ENCODE measurements at places on chromosomes 6 and 20.
A peak's percentile ranks its signal among the peaks of the same experiment; 100 is the strongest.

DNA sequence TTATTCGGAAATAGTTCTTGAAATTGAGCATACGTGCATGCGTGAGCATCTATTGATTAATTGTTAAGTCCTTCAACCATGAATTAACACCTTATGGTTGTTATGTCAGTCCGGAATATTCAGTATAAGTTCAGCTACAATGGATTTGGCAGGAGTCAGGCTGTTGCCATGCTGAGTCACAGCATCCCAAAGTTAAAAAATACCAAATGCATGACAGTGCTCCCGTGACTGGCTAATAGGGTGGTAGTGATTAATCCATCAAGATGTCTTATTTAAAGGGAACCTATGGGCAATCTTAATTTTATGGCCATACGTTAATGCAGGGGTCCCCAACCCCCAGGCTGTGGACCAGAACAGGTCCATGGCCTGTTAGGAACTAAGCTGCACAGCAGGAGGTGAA lies 10.5 kb downstream of the RAE1 start:
- peak; percentile 54 for DNase-seq

DNA sequence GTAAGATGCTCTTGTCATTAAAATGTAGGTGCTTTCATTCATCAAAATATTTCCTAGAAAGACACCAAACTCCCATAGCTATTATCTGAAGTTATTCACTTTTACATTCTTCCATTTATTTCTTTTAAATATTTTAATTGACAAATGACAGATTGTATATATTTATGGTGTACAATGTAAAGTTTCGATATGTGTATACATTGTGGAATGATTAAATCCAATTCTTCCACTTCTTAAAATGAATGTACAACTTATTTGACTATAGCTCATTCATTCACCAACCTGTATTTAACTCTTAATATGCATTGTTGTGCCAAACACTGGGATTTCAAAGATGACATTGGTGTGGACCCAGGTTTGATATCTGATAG lies 41.0 kb downstream of the CCN2 start:
- DNase-seq: no peak

GRCh38 chr6:19865178-19865577 lies 28.0 kb downstream of the ID4 start:
- no peak for DNase-seq

DNA sequence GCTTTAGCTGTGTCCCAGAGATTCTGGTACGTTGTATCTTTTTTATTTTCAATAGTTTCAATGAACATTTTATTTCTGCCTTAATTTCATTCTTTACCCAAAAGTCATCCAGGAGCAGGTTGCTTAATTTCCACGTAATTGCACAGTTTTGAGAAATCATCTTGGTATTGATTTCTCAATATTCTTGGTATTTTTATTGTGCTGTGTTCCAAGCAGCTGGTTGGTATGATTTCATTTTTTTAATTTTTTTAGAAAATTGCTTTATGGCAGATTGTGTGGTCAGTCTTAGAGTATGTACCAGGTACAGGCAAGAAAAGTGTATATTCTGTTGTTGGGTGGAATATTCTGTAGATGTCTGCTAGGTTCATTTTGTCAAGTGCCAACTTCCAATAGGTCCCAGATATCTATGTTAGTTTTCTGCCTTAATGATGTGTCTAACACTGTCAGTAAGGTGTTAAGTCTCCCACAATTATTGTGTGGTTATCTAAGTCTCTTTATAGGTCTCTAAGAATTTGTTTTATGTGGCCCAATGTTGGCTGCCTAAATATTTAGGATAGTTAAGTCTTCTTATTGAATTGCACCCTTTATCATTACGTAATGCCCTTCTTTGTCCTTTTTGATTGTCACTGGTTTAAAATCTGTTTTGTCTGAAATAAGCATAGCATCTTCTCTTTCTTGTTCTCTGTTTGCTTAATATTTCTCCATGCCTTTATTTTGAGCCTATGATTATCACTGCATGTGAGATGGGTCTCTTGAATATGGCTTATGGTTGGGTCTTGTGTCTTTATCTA lies 366.9 kb upstream of the IRAK1BP1 start:
- DNase-seq: no peak

DNA sequence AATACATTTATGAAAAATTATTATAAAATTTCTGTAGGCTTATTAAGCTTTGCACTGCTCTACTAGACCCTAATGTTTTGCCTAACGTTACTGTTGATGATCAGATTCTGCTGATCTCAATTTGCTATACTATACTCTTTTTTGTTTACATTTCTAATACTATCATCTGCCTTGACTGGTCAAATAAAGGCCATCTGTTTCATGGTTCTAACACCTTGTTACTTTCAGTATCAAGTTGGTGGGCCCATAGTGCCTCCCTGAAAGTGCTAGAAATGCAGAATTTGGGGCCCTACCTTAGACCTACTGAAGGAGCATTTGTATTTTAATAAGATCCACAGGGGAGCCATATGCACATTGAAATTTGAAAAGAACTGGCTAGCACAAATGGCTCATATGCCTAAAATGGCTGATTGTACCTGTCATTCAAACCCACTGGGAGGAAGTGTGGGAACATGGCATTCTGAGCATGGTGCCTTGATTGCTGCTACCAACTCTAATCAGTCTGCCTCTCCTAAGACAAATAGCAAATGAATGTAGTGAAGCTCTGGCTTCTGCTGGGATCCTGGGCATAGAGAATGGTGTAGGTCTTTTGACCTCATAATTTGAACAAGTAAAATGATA lies 199.1 kb upstream of the BTBD3 start:
- DNase-seq: no peak

DNA sequence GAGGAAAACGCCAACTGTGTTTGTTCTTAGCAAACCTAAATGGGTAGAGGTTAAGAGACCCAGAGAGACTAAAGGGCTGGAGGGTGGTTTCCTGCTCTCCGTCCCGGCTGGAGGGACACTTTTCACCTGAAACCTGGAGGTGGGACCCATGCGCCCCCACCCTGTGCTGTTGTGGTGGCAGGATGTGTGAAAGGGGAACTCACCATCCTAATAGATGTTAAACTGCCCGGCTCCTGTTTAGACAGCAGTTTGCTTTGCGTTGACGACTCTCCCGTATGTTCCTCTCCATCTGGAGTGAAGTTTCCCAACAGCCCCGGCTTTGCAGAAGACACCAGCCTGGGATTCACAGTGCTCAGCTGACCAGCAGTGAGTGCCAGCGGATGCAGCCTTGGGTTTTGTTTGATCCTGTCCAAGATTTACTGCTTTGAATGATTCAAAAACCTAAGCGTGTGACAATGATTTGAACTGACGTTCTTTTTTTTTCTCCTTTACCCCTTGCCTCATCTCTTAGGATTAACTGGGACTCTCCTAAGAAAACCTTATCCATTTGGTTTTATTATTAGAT lies 66.0 kb downstream of the CDH4 start:
- no peak for DNase-seq

DNA sequence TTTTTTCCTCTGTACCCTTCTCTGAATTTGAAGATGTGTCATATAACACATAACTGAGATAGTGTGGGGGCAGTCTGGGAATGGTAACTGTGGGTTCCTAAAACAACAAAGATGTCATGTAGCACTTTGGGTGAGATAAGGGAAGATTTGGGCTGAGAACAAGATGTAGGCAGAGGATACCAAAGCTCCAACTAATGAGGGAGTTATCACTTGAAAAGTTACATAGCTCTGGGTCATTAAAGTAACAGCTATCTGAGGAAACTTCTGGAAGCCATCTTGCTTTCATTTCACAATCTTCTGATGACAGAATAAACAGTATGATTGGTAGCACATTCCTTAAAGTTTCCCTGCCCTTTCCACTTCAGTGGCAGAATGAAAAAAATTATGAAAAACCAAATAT lies 255.4 kb downstream of the TBX18 start:
- no peak for DNase-seq

DNA sequence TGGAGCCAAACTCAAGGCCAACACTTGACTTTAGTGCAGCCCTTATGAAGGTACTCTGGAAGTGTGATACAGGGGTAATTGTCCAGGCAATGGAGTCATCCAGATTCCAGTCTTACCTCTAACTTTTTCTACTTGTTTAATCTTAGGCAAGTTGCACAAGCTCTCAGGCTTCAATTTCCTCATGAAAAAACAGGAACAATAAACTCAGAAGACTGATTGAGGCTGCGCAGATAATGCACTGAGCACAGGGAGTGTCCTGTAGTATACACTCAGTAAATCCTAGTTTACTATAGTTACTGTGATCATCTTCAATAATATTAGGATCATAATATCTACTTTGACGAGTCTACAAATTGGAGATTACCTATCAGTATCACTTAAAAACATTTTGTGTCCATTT lies 127.5 kb upstream of the SMLR1 start:
- DNase-seq: no peak

DNA sequence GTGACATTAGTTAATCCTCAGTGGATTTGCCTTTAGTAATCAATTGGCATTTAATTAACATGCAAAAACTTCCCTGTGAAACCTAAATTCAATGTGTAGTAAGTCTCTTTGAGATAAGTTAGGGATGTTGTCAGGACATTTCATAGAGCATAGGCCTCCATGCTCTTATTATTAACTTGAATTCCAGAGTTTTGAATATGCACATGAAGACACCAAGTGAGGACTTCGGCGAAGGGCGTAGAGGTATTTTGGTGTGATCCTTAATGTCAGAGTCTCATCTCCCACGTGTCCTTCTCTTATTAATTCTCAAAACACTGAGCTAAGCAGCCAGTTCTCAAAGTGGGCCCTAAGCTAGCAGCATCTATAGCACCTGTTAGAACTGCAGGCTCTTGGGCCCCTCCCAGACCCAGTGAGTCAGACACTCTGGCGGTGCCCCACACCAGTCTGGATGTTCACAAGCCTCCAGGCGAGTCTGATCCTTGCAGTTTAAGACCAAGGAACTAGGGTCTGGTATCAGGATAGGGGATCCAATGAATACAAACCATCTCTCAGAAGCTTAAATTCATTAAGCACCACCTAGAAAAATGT lies 292.1 kb downstream of the QKI start:
- no peak for DNase-seq

Measured in fibroblast of the conjunctiva (primary cell).